Retina (tissue), 1 donor: ENCODE measurements at places on chromosomes 11 and 22.

GRCh38 chr11:126452241-126453101, 97.0 kb downstream of the ST3GAL4 start:
- DNase-seq: peak; percentile 51

DNA sequence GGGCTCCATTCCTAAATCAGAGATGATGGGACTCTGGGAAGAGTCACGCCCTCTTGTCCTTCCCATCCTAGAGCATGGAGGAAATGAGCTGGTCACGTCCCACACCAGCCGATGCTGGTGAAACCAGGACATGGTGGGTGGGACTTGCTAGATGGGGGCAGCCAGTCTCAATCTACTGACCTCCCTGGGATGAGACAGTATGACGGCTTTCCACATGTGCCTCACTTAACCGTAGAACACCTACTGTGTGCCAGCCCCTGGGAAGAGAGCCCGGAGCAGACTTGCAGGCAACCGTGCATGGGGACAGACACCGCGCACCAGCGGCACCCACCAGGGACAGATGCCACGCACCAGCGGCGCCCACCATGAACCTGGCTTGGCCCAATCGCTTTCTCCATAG, 3.8 kb downstream of the OSBPL5 start:
- DNase-seq: no peak

DNA sequence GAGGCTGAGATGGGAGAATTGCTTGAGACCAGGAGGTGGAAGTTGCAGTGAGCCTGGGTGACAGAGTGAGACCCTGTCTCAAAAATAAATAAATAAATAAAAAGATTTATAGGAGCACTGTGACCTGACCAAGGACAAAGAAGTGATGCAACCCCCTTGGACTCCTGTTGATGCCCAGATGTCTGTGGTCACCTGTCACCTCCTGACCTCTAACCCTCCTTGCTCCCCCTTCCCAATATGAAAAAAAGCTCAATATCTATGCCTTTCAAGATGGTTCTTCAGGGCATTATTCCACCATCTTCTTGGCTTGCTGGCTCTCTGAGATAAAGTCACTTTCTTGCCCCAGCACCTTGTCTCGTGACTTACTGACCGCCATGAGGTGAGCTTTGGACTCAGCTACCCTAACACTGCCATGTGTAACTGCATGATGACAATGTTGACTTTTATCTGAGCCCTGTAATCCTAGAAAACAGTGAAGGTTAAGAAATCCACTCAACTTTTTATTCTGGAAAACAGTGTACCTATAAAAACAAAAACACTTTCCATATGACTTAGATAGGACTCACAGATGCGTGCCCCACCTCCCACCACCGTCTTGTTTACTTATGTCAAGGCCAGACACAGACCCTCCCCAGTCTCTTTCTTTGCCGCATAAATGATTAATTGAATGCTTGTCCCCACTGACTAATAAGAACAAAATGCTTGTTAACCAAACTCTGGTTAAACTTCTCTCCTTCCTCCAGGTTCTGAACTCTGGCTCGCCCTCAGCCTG, 360.5 kb downstream of the BUD13 start:
- DNase-seq: no peak

- DNase-seq: no peak
These were observed 4.4 kb downstream of the CAT start for GRCh38 chr11:34443136-34443535.

GRCh38 chr11:23359297-23359696, 499.0 kb upstream of the CCDC179 start:
- no peak for DNase-seq

DNA sequence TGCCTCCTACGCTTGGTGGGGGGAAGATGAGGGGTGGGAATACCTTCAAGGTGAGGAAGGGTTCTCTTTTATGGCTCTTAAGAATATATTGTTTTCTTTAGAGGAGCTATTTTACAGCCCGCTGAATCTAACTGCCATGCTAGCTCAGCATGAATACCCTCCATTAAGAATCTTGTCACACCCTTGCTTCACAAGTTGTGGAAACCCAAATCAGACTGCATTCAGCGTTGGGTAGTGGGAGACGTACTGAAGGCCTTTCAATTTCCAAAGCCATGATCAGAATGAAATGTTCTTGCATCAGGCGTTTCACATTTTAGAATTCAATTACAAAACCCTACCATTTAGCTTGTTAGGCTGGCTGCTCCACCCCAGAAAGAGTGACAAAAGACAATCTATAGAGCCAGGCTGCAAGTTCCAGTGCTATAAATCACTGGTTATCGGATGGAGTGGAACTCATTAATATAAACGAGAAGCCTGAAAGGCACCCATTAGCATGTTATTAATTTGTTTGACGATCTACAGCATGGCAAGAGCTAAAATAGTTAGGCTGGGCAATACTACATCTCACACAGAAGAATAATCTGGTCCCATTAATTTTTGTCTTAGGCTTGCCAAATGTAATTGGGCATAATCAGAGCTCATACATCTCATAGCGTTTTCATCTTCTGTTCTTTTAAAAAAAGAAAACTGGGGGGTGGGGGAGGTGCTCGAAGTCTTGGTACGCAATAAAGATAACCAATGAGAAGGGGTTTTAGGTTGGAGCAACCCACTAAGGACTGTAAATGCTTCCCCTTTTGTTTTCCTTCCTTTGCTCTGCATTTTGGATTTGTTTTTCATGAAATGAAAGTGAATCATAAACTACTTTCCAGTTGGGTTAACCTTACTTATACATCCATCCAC, 57.5 kb downstream of the ABTB2 start:
- DNase-seq: peak; percentile 49

DNA sequence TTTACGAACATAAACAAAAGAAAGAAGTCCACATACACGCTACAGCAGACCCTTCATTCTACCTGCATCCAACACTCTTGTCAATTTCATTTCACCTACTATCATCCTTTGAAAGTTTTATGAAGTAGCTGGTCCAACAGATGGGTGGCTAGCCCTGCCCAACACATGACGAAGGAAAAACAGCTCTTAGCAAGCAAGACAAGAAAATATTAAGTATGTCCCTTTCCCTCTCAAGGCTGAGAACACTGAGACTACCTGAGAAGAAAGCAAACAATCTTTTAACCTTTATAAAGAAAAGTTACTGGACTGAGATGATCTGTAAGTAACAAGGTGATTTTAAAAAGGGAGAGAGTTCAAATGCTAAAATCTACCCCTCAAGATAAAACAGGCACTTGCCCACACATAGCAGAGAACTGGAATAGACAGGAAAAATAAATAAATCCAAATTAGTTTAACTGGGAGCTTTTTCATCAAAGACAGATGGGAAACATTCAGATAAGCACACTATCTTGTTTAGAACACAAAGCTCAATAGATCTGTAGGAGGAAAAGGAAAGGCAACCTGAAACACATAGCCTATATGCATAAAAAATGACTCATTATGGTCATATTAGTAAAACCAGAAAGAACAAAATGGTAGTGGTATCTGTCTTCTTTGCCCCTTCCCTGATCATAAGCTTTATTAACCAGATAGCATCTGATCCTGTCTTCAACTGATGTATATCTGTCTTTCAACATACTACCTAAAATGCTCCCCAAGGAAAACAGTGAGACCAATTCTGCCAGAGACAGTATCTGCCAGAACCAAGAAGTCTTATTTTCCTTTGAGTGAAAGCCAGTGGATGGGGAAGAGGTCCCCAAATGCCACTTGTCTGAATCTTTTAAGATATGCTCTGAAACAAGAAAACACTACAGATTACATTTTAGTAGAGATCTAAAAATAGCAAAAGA, 104.3 kb downstream of the MRTFA start:
- DNase-seq: no peak

DNA sequence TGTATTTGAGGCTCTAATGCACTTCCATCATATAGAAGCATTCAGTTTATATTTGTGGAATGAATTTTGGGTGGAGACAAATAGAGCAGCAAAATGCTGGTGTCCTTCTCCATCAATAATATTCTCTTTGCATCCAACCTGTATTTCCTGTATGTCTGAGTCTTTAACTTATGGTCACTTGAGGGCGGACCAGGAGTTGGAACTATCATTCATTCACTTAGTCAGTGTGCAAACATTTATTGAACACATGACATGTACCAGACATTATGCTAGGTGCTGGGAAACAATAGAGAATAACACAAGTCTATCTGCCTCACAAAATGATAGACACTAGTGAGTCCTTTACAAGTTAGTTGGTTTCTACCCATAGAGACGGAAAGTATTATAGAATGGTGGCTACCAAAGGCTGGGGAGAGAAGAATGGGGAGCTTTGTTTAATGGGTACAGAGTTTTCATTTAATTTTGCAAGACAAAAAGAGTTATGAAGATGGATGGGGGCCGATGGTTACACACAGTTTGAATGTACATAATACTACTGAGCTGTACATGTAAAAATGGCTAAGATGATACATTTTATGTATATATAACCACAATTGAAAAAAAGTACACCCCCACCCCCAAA, 4.6 kb upstream of the TMEM123 start:
- no peak for DNase-seq

GRCh38 chr11:36115378-36115801, 171.5 kb downstream of the LDLRAD3 start:
- DNase-seq: no peak

GRCh38 chr11:112321501-112322172, 61.0 kb upstream of the PLET1 start:
- no peak for DNase-seq

DNA sequence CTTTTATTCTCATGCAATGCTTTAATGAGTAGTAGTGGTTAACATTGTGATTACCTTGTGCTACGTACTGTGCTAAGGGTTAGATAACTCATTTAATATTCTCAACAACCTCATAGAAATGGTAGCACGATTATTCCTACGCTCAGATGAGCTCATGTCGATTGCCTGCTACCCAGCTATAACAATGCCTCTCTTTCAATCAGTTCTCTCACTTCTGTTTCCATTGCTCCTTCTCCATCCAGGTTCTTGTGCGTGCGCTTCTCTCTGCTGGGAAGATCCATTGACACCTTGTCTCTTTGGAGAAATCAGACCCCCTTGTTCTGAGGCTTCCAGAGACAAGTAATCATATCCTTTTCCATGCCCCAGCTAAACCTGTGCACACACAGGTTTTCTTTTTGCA, 120.8 kb downstream of the NECTIN1 start:
- DNase-seq: no peak

DNA sequence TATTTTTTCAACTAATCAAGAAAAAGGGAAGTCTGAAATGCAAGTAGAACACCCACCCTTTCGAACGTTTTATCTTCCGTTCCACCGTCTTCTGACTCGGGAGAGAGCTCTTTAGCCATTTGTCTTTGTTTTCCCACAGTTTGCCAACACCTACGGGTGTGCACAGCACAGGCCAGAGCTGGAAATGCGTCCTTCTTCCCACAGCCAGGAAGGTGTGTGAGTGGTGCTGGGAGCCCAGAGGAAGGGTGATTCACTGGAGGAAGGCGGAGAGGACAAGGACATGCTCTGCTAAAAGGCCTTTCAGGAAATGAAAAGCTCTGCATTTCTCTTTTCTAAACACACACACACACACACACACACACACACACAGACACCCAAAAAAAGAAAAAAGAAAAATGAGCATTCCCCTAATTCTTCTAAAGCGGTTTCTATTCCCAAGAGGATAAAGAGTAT, 18.5 kb downstream of the ENDOD1 start:
- no peak for DNase-seq

GRCh38 chr22:30436196-30436595, 10.6 kb downstream of the MTFP1 start:
- DNase-seq: no peak

- DNase-seq: peak; percentile 56
These were observed 42.6 kb downstream of the SLN start for GRCh38 chr11:107669191-107669740.

DNA sequence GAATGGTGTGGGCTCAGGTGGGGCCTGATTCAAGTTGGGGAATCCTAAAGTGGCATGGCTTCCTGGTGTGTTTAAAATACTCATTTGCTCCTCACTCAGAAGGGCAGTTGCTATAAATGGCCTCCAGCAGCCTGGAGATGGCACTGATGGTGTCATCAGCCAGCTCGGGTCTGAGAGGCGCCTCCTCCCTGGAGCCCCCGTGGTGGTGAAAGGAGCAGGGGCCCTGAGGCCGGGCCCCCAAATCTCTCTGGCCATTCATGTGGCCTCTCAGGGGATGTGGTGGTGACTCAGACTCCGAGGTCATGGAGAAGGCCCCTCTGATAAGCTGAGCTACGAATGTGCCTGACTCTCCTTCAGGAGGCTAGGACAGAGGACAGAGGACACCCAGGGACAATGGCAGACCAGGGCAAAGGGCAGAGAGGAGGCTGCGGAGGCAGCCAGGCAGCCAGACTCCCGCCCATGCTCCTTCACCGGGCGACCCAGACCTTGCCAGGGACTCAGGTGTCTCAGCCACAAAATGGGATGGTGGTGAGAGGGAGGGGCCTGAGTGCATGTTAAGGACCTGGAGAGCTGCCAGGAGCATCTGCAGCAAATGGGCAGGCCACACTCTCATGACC, 129.2 kb downstream of the CTTN start:
- no peak for DNase-seq

DNA sequence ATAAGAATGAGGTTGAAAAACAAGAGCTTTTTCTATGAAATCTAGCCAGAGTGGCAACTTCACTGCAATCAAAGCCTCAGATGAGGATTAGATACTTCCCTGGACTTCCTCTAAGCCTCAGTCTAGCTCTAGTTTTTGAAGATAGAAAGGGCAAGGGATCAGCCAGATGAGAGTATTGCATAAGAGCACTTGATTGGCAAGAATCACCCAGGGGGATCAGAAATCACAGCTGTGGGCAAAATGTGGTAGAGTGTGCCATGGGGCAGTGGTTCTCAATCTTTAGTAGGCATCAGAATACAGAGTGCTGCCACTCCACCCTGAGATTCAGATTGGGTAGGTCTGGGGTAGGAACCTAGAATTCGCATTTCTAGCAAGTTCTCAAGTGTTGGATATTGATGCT, 82.4 kb downstream of the EXT2 start:
- no peak for DNase-seq

GRCh38 chr11:128626913-128627665, 39.7 kb upstream of the ETS1 start:
- DNase-seq: no peak

DNA sequence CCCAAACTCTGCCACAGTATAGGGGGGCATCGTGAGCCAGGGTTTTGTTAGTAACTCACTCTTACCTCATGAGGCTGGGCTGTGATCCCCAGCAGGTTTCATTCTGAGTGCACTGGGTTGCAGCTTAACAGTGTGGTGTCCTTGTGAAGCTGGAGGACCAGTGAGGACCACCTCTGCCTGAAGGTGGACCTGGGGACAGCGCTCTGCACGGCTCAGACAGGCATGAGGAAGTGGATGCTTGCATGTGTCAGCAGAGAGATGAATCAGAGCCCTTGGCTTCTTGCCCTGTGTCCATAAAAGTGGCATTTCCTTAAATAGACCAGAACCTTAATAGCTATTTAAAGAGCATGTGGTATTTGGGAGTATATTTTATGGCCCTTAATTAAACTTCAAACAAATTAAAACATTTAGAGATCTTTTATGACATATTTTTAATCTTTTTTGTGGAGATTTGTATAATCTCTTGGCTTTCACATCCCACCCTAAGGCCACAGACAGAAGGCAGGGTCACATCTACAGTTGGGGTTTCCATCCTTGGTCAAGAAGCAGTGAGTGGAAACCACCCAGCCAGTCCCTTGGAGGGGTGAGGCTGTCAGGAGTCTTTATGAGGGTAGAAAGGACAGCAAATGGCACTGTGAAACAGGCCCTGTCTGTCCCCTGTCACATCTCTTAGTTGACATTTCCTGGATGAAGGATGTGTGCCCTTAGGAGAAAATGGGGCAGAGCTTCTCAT, 24.8 kb upstream of the ADORA2A start:
- DNase-seq: no peak

GRCh38 chr22:32932176-32932575, 126.0 kb downstream of the SYN3 start:
- no peak for DNase-seq

GRCh38 chr22:45918459-45919370, 58.2 kb downstream of the WNT7B start:
- DNase-seq: no peak
